Activated T-helper 1 cell treated with anti-CD3 and anti-CD28 coated beads, Interleukin-12 subunit alpha, Interleukin-12 subunit beta, Interleukin-2, Interleukin-4 antibody, amounts not matched to agents 30 ng/mL and 10 ng/mL and 1 ng/mL, durations not matched to agents 14 hours and 24 hours and 36 hours (primary cell): ENCODE measurements at places on chromosomes 4 and X.

- H3K4me3 ChIP-seq = no peak overlapping the region
- no peaks in the 10 kb centered on the region for H3K4me1 ChIP-seq
- no peaks in the 10 kb centered on the region for H3K27me3 ChIP-seq
- H3K27ac ChIP-seq = no peak overlapping the region
Measured at GRCh38 chr4:16694173-16694883, 204.1 kb downstream of the LDB2 start.

- no peak for DNase-seq
- H3K27ac ChIP-seq = peak overlapping the region; percentile 40
- H3K27me3 ChIP-seq = no peaks in the 10 kb centered on the region
- peaks cover 18% of the 10 kb centered on the region for H3K4me1 ChIP-seq
- peaks cover 24% of the 10 kb centered on the region for H3K36me3 ChIP-seq
Measured at GRCh38 chr4:2930135-2930757, 33.0 kb downstream of the NOP14 start.

DNA sequence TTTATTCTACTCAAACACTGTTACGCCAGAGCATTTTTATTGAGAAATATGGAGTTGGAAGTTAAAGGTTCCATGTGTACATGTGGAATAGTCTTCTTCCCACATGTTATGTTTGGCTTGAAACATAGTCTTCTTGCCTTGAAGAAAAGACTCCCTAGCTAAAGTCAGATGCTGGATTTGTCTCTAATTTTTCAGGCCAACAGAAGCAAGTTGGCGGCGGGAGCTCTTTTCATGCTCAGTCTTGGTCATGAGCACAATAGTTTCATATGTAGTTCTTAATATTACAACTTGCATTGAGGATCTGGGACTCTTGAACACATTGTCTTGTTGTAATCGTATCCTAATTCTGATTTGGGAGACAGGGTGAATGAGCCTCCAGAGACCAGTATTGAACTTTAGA lies 19.4 kb downstream of the SEPTIN11 start:
- no peak for DNase-seq
- H3K27me3 ChIP-seq = peaks cover 12% of the 10 kb centered on the region
- H3K4me3 ChIP-seq = no peak overlapping the region
- H3K36me3 ChIP-seq = peaks cover 4% of the 10 kb centered on the region
- H3K4me1 ChIP-seq = no peaks in the 10 kb centered on the region
- no peak overlapping the region for H3K27ac ChIP-seq

DNA sequence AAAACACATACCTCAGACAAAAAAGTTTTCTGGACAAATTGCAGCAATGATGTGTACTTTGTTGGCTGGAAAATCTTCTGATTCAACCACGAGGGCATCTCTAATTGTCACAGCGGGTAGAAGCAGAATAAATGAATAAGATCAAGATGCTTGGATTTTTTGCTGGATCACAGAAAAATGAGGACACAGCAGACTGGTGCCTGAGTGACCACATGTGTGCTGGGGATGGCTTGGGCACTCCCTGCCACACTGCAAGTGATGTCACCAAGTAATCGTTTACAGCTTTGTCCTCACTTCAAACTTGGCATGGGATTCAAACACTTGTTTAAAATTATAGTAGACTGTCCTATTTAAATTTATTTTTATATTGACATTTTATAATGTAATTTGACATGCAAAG lies 557.0 kb downstream of the SPRY1 start:
- H3K27ac ChIP-seq = no peak overlapping the region
- H3K27me3 ChIP-seq = no peaks in the 10 kb centered on the region
- no peak for DNase-seq
- no peaks in the 10 kb centered on the region for H3K36me3 ChIP-seq

DNA sequence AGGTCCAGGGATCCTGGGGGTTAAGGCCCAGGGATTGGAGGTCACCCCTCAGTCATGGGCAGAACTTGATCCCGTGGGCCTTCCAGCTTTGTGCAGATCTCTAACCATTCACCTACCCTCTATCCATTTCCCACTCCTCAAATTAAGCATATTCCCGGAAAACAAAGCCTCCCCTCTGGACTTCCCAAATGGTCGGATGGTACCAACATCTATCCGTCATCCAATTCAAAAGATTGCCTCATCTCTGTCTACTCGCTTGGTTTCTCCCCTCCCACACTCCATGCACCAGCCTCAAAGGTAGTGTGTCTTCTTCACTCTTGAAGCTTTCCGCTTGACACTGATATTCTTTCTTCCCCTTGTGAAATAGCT lies 473 bp upstream of the BCLAF3 start:
- H3K36me3 ChIP-seq = no peaks in the 10 kb centered on the region
- H3K4me1 ChIP-seq = peaks cover 17% of the 10 kb centered on the region
- peak overlapping the region; percentile 84 for H3K4me3 ChIP-seq
- H3K27me3 ChIP-seq = peaks cover 5% of the 10 kb centered on the region
- DNase-seq = no peak

DNA sequence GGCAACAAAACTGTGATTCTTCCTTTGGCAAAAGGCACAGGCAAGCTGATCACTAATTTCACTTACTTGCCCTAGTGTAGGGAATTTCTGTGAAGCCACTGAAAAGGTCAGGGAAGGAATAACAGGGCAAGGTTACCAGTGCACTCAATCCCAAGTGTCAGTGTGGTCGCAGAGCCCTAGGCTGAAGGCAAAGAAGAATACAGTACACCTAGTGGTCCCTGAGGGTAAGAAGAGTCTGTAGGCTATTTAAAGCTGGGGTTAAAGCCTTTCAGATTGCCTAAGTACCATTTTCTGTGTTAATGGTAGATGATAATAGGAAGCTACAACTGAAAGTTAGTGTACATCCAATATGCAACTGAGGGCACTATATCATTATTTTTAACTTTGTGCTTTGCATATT lies 173.6 kb upstream of the NRK start:
- H3K36me3 ChIP-seq = no peaks in the 10 kb centered on the region
- no peak for DNase-seq
- H3K4me3 ChIP-seq = no peak overlapping the region
- no peak overlapping the region for H3K27ac ChIP-seq
- no peaks in the 10 kb centered on the region for H3K4me1 ChIP-seq
- H3K27me3 ChIP-seq = no peaks in the 10 kb centered on the region

DNA sequence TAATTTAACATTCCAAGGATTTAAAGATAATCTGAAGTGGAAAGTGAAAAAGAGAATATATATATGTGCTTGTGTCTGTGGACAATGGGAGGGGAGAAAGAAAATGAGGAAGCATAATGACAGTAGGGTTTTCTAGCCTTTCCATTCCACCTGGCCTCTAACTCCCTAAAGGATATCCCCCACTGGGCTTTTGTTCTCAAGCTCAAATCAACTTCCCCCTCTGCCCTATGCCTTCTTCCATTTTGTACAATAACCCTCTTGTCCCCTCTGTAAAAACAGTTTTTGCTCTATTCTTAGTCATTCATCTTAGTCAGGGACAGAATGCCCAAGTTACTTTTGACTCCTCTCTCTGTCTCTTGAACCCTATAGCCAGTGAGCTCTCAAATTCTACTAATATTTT lies 23.6 kb downstream of the ANTXR2 start:
- H3K4me3 ChIP-seq = no peak overlapping the region
- peaks cover 42% of the 10 kb centered on the region for H3K4me1 ChIP-seq
- DNase-seq = no peak

GRCh38 chr4:78396613-78397291 lies 154.8 kb upstream of the ANXA3 start:
- H3K4me3 ChIP-seq = no peak overlapping the region
- H3K4me1 ChIP-seq = no peaks in the 10 kb centered on the region
- peaks cover 18% of the 10 kb centered on the region for H3K27me3 ChIP-seq
- no peak overlapping the region for H3K27ac ChIP-seq
- H3K36me3 ChIP-seq = no peaks in the 10 kb centered on the region
